ENCODE measurements at places on chromosomes 5 and 9.

DNA sequence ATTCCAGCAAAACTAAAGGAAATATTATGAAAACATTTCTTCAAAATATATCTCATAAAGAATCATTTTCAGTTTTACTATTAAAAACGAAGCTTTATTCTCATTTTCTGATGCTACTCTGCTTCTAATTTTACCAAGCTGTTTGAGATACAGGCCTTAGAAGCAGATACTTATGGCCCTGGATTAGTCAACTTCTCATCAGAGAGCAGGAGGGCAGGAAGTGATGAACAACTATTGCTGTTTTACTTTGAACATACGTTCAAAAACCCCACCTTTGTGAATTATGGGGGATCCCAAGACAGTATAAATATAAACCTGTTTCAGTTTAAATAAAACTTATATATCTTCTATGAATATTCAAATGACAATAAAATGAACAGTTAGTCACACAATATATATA, 16.0 kb downstream of the MPDZ start:
- H3K27ac ChIP-seq = no peak overlapping the region
- H3K36me3 ChIP-seq = no peaks in the 10 kb centered on the region
- no peaks in the 10 kb centered on the region for H3K4me1 ChIP-seq
- no peak for DNase-seq
- H3K27me3 ChIP-seq = no peaks in the 10 kb centered on the region
- no peak overlapping the region for H3K4me3 ChIP-seq

GRCh38 chr5:173734716-173735115, 118.3 kb upstream of the BOD1 start:
- no peak overlapping the region for H3K27ac ChIP-seq
- DNase-seq = no peak
- H3K36me3 ChIP-seq = no peaks in the 10 kb centered on the region
- no peaks in the 10 kb centered on the region for H3K4me1 ChIP-seq
- H3K4me3 ChIP-seq = no peak overlapping the region

DNA sequence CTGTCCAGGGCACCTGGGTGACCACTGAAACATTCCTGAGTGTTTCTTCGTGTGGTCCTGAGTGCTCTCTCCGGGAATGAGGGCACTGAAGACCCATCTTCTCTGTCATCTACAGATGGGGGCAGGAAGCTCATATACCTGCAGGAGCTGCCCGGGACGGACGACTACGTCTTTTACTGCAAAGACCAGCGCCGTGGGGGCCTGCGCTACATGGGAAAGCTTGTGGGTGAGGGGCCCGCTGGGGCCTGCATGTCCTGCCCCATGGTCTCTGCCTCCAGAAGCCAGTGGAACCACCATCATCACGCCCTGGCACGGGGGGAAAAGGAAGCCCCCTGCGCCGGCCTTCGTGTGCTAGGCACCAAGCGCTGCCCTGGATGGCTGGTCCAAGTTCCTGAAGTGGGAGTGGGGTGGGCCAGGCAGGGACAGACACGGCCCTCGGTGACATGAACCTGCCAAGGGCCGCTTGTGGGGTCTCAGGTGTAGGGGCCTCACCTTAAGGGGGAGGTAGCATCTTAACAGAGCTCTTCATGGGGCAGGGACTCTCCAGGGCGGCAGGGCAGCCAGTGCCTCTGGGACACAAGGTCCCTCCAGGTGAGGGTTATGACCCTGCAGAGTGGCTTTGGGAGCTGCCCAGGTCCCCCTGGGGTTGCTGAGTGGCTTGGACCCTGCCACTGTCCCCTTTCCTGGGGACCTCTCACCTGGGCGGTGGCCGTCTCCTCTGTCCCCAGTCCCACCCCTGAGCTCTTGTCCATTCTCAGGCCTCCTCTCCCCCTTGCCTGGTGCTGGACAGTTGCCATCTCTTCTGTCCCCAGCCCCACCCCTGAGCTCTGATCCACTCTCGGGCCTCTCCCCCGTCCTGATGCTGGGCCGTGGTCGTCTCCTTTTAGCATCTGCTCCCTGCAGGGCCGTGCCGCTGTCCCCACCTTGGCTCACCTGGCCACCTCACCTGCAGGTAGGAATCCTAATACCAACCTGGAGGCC, 2.1 kb downstream of the OBP2A start:
- no peaks in the 10 kb centered on the region for H3K4me1 ChIP-seq
- no peaks in the 10 kb centered on the region for H3K27me3 ChIP-seq
- no peak overlapping the region for H3K4me3 ChIP-seq
- H3K36me3 ChIP-seq = no peaks in the 10 kb centered on the region
- DNase-seq = no peak

DNA sequence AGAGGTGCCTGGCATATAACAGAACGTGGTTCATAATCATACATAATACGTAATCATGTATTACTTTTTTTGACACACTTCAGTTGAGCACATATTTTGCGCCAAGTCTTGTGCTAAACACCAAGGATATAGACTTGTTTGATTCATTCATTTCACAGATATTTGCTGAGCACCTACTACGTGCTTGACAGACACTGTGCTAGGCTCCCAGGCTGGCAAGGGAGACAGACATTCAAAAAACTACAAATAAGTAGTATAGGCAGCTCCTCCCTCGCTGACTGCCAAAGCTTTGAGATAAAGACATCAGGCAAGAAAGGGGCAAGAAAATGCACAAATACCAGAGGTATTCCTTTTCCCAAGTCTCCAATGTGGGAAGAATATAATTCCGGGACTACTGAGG, 122.5 kb upstream of the CPEB4 start:
- H3K4me3 ChIP-seq = no peak overlapping the region
- H3K27ac ChIP-seq = no peak overlapping the region
- peaks cover 3% of the 10 kb centered on the region for H3K27me3 ChIP-seq
- no peak for DNase-seq
- H3K36me3 ChIP-seq = no peaks in the 10 kb centered on the region
- H3K4me1 ChIP-seq = no peaks in the 10 kb centered on the region

DNA sequence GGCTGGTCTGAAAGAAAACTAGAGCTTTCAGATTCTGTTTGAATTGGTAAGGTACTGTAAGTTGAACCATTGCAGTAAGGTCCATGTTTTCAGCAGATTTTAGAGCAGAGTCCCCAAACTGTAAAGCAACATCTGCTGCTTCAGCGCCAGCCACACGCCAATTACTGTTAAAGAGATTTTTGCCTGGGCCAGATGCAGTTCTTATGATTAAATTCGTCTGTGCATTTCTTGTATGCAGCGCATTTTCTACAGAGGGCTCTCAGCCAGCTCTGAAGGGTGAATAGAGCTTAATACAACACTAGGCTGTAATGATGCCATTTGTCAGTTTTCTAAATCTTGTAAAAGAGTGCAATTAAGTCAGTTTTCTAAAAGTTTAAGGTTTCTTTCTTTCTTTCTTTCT, 246.3 kb downstream of the COX7C start:
- H3K36me3 ChIP-seq = no peaks in the 10 kb centered on the region
- H3K4me1 ChIP-seq = no peaks in the 10 kb centered on the region
- no peak overlapping the region for H3K4me3 ChIP-seq
- no peak overlapping the region for H3K27ac ChIP-seq

DNA sequence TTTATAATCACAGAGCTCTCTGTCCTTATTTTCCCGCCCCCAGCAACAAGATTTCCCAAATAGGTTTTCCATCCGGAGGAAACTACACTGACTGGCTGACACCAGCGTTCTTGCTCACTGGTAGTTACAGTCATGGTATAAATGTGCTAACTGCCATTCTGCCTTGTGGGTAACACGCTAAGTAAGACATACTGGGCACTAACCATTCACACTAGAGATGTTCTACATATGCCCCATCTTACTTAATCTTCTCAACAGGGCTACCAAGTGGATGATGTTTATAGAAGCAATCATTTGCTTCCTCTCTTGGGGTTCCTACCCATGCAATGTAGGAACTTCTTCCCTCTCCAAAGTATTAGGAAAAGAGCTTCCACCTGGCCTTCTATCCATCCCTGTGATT, 111.5 kb downstream of the SUSD1 start:
- no peak overlapping the region for H3K27ac ChIP-seq
- H3K4me1 ChIP-seq = peaks cover 5% of the 10 kb centered on the region
- H3K4me3 ChIP-seq = no peak overlapping the region
- no peak for DNase-seq
- no peaks in the 10 kb centered on the region for H3K27me3 ChIP-seq

DNA sequence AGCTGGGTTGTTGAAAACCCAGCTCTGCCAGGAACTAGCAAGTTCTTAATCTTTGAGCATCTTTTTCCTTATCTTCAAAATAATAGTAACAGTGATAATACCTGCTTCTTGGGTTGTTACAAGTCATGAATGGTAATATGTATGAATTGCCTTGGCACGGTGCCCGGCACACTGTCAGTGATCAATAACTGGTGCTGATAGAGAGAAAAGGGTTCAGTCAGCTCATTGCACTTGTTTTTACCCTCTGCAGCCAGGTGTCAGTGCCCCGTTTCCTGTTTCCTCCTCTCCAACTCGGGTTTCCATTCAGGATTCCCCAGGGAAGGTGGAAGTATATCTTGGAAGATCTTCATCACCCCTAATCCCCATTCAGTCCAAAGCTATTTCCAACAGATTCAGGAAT, 15.8 kb upstream of the NIPAL4 start:
- no peak for DNase-seq
- no peaks in the 10 kb centered on the region for H3K36me3 ChIP-seq
- no peak overlapping the region for H3K4me3 ChIP-seq

GRCh38 chr5:105413406-105413990, 1850.9 kb upstream of the NUDT12 start:
- no peak for DNase-seq
- H3K36me3 ChIP-seq = no peaks in the 10 kb centered on the region
- no peaks in the 10 kb centered on the region for H3K4me1 ChIP-seq
- no peaks in the 10 kb centered on the region for H3K27me3 ChIP-seq
- no peak overlapping the region for H3K27ac ChIP-seq

- peaks cover 25% of the 10 kb centered on the region for H3K4me1 ChIP-seq
- H3K27ac ChIP-seq = no peak overlapping the region
- no peak overlapping the region for H3K4me3 ChIP-seq
- no peaks in the 10 kb centered on the region for H3K27me3 ChIP-seq
- peaks cover 37% of the 10 kb centered on the region for H3K36me3 ChIP-seq
Observed at GRCh38 chr5:177336112-177336511, 15.4 kb downstream of the LMAN2 start.

GRCh38 chr5:151541571-151541970, 49.6 kb downstream of the FAT2 start:
- no peak overlapping the region for H3K4me3 ChIP-seq
- no peaks in the 10 kb centered on the region for H3K27me3 ChIP-seq
- H3K4me1 ChIP-seq = no peaks in the 10 kb centered on the region
- DNase-seq = no peak
- no peaks in the 10 kb centered on the region for H3K36me3 ChIP-seq

DNA sequence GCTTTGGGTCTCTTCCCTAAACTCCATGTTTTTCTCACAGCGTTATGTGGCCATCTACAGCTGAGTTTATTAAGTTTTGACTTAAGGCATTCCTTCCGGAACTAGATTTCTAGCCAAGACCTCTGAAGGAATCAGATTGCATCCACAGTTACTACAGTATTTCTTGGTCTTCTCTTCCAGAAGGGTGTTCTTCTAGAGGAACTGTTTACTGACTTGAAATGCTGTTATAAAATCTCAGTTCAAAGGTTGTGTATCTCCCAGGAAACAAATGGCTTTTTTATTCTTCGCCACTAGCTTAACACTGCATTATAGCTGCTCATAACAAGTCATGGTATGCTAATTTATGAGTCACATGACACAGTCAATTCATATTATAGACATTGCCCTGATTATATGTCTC, 55.3 kb upstream of the RAD23B start:
- H3K27me3 ChIP-seq = no peaks in the 10 kb centered on the region
- H3K4me3 ChIP-seq = no peak overlapping the region
- H3K27ac ChIP-seq = no peak overlapping the region
- H3K4me1 ChIP-seq = no peaks in the 10 kb centered on the region

- no peak for DNase-seq
- no peaks in the 10 kb centered on the region for H3K27me3 ChIP-seq
- H3K4me1 ChIP-seq = no peaks in the 10 kb centered on the region
- no peak overlapping the region for H3K27ac ChIP-seq
- H3K4me3 ChIP-seq = no peak overlapping the region
Observed at GRCh38 chr9:34246453-34246852, 67.6 kb downstream of the UBAP1 start.

DNA sequence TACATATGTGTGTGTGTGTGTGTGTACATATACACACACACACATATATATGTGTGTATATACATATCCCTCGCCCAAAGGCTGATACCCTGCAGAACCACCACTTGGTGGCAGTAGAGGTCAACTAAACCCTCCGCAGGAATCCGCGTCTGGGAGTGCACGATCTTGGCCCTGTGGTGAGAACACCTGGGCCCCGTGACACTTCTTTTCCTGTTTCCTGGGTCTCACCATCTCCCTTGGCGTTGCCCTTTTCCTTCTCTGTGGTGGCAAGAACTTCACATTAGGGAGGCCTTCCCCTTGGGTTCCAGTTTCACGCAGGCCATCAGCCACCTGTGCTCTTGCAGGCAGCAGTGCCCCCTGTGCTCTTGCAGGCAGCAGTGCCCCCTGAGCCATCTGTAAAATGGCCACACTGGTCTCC, 8.2 kb downstream of the IL9 start:
- no peaks in the 10 kb centered on the region for H3K4me1 ChIP-seq
- DNase-seq = peak; percentile 40
- H3K36me3 ChIP-seq = no peaks in the 10 kb centered on the region
- H3K4me3 ChIP-seq = no peak overlapping the region
- no peak overlapping the region for H3K27ac ChIP-seq

GRCh38 chr5:35773967-35774366, 82.7 kb upstream of the IL7R start:
- peaks cover 15% of the 10 kb centered on the region for H3K4me1 ChIP-seq
- H3K27ac ChIP-seq = peak overlapping the region; percentile 31
- DNase-seq = no peak
- no peak overlapping the region for H3K4me3 ChIP-seq
- H3K27me3 ChIP-seq = peaks cover 3% of the 10 kb centered on the region

DNA sequence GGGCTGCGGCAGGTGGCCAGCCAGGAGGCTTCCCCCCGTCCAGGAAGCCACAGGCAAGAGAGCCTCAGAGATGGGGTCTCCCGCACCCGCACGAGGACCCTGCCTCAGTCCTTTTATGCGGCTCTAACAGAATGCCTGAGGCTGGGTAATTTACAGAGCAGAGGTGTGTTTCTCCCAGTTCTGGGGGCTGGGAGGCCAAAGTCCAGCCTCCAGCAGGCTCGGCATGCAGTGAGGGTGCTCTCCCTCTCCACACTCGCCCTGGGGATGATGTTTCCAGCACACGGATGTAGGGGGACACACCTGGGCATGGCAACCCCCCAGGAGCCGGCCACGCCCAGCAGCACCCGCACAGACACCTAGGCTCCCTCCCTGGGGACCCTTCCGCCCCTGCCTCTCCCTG, 95.4 kb upstream of the PPP1R26 start:
- no peak overlapping the region for H3K4me3 ChIP-seq
- H3K27ac ChIP-seq = no peak overlapping the region
- H3K4me1 ChIP-seq = no peaks in the 10 kb centered on the region
- H3K36me3 ChIP-seq = no peaks in the 10 kb centered on the region

- H3K4me3 ChIP-seq = no peak overlapping the region
- no peak overlapping the region for H3K27ac ChIP-seq
- peaks cover 26% of the 10 kb centered on the region for H3K27me3 ChIP-seq
- peaks cover 24% of the 10 kb centered on the region for H3K4me1 ChIP-seq
Observed at GRCh38 chr5:17218353-17219005, 1.0 kb downstream of the BASP1 start.

- DNase-seq = no peak
- no peak overlapping the region for H3K27ac ChIP-seq
- no peak overlapping the region for H3K4me3 ChIP-seq
- H3K27me3 ChIP-seq = peaks cover 44% of the 10 kb centered on the region
- no peaks in the 10 kb centered on the region for H3K36me3 ChIP-seq
Observed at GRCh38 chr9:130385257-130385656, 59.5 kb upstream of the ASS1 start.
